ENCODE measurements at places on chromosomes 5 and 9.
A peak's percentile ranks its signal among the peaks of the same experiment; 100 is the strongest.

GRCh38 chr5:136034984-136035383 lies 6.2 kb downstream of the TGFBI start:
- DNase-seq = no peak

DNA sequence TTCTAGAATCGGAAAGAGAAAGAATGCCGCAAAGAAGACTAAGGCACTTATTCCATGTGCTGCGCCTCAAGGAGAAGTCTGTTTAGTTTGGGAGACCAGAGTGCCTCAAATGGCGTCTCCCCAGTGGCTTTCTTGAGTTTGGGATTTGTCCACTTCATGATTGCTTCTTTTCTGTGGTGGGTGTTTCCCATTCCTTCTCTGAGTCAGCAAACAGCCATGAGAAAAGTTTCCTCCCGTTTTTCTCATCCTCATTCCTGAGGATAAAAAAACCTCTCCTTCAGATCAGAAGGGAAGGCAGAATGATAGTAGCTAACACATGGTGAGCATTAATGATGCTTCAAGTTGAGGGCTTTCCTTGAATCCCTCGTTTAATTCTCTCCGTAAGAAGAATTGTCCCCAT lies 275.9 kb upstream of the WWC1 start:
- DNase-seq = peak; percentile 75

GRCh38 chr9:109588415-109588814 lies 90.3 kb upstream of the PTPN3 start:
- DNase-seq = no peak

DNA sequence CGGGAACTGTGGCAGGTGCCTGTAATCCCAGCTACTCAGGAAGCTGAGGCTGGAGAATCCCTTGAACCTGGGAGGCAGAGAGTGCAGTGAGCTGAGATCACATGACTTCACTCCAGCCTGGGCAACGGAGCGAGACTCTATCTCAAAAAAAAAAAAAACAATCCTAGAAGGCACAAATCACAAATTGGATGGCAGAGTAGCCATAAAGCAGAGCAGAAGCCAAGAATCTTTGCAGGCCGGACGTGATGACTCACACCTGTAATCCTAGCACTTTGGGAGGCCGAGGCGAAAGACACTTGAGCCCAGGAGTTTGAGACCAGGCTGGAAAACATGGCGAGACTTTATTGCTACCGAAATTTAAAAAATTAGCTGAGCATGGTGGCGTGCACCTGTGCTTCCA lies 9.2 kb upstream of the FUBP3 start:
- DNase-seq = peak; percentile 24

DNA sequence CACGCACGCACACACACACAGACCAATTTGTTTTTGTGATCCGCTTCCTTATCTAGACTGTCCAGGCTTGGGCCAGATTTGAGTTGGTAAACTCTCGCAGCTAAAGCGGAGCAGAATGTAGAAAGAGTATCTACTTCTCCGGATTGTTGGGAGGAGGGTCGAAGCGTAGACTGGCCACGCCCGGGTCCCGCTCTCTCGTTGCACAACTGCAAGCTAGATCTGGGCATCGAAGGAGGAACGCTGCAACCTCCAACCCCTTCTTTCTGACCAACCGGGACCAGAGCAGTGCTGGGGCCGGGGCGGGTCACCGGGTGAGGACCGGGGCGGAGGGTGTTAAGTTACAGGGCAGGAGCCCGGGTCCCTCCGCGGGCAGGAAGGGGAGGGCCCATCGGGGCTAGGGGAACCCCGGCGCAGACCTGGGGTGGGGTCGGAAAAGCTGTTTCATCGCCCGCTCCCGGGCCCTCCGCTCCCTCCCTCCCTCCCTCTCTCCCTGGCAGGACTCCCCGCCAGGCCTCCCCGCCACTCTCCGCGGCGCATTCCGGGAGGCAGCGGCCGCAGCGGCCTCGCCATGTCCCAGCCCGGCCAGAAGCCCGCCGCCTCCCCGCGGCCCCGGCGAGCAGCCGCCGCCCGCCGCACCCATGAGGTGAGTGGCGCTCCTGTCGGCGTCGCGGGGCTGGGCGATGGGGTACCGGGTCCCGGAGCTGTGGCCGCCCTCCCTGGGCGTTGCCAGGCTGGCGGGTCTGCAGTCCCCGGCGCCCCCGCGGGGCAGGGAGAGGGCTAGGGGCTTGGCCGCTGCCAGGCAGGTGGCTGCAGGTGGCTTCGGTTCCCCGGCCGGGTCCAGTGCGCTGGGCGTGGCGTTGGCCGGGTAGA lies at the start of gene CAST:
Gene CAST, plus strand, starts transcription at position 522 of the 870 bp plus-strand sequence. Its CDS starts 47 bp downstream, at position 569.
- peak; percentile 93 for DNase-seq

GRCh38 chr5:124658867-124659557 lies 87.4 kb downstream of the ZNF608 start:
- DNase-seq = no peak

DNA sequence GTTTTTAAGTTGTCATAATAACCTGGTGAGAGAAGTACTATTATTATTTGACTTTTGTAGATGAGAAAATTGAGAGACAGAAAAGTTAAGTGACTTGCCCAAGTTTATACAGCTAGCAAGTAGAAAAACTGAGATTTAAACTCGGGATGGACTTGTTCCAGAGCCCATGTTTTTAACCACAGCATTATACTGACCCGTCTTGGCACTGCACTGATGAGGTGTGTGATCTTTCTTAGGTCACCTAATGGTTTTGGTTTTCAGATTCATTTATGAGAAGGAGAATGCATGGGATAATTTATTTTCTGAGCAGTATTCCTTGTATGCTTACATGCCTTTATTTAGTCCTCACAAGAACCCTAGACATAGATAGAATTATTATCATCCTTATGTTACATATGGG lies 201.8 kb upstream of the CDKN2B start:
- DNase-seq = no peak
